ENCODE measurements at places on chromosomes 12 and 14.

- no peak for DNase-seq
These were observed 21.8 kb downstream of the AHNAK2 start for GRCh38 chr14:104956290-104956890.

GRCh38 chr12:78938341-78939084 lies 73.9 kb downstream of the SYT1 start:
- no peak for DNase-seq

DNA sequence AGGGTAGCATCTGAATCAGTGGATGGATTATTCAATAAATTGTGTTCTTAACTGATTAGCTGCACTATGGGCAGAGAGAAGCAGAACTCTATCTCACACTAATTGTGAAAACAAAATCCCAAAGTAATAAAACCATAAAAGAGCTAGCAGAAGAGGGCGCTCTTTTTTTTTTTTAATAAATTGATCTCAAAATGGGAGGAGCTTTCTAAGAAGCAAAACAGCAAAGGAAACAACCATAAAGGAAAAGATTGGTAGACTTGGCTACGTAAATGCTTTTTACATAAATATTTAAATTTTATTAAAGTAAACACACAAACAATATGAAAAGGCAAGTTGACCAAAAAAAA lies 1.5 kb upstream of the TM7SF3 start:
- DNase-seq, result no peak

DNA sequence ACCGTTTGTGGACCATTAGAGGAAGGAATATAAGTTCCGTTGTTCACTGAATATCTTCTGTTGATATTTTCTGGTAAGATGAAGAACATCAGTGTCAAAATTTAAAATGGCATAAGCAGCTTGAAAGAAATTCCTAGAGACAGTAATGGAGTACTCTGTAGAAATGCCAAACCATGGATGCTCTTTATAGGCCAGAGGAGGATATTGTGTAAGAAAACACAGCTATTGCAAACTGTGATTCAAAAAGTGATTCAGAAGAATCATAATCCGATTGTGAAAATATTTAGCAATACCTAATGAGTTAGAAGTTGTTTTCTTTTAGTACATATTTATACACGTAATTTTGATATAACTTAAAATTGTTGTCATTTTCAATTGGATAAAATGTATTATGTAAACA lies 102.8 kb downstream of the SLC16A7 start:
- no peak for DNase-seq

GRCh38 chr12:85445060-85445938 lies 165.3 kb downstream of the ALX1 start:
- no peak for DNase-seq

- no peak for DNase-seq
These were observed 90.2 kb downstream of the NTN4 start for GRCh38 chr12:95700316-95700785.

DNA sequence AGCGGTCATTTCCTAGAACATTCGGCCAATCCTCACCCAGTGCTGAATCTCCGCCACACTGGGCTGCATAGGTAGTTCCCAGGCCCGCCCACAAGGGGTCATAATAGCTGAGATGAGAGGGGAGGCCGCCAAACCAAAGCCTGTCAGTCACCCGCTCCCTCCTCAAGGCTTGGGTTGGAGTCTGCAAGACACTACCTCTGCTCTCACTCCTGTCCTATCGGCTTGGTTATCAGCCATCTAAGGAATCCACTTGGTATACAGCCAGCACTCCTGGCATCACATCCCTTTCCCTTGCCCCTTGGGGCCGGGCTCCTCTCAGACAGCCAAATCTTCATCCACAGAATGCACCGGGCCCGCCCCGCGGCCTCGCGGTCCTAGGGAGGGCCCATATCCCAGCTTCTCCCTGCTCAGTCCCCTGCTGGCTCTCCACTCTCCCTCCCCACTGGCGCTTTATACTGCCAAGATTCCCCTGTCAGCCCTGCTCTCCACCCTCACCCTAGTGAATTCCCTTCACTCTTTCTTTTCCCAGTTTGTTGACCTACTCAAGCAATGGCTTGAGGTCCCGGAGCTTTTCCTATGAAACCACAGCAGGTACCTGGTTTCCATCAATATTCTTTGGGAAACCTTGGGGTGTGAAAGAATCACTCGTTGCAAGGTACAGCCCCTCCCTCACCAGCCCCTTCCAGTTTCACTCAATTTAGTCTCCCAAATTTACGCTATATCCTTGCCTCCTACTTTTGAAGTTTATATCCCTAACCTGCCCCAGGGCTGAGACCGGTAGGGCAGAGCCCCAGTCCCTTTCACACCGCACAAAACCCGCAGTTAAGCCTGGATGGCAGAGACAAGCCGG lies 1.4 kb downstream of the IFFO1 start:
- no peak for DNase-seq

DNA sequence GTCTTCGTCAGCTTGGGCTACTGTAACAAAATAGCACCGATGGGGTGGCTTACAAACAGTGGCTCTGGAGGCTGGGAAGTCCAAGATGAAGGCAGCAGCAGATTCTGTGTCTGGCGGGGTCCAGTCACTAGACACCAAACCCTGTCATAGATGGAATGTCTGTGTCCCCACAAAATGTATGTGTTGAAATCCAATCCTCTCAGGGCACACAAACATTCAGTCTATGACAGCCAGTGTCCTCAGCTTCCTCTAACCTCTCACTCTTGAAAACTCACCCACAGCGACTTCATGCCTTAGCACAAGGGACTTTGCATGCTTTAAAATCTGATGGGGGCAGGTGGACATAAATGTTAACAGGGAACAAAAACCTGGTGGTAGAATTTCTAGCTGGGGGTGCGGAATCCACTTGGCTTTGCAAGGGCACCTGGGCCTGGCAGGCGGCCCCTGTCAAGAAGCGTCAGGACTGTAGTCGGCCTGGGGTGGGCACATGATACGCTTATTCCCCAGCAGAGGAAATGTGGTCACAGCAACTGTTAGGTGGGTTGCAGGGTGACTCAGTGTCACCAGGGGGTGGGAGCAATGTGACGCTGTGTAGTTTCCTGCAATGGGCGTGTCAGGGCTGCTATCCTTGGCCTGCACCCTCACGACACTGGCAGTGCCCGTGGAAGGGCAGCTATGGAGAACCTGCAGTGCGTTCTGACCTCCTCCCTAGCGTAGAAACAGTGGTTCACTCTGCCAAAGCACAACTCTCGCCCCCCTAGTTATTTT lies 17.7 kb downstream of the RIN3 start:
- DNase-seq, result no peak

DNA sequence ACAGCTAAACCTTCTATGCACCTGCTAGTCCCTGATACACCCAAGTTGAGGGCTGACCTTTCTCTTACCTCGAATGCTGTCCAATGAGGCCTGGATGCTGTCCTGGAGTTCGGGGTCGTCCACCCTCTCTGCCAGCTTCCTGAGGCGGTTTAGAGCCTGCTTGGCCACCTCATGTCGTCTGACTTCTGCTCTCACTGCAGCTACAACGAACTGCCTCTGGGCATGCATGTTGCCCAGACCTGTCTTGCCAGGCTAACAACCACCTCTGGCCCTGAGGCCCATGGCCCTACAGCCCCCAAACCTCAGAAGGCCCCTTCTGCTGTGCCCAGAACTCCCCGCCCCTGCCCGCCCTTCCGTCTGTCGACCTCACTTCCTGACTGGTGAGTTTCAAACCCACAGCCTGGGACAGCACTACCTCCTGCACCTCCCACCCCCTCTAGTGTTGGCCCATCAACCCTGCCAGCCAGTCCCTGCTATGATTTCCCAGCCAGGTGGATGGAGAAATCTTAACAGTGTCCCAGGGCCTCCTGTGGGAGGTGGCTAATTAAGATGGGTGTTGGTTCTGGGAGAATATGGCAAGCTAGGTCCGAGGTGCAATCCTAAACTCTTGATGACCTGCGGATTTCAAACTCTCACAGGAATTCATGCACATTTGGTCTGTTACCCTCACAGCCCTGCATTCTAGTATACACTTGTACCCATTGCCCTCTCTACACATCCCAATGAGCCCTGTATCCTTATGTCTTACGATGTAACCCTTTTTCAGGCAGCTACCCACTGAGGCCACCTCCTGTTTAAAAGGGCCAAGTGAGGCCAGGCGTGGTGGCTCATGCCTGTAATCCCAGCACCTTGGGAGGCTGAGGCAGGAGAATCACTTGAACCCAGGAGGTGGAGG lies 2.7 kb upstream of the TSPAN31 start:
- DNase-seq, result no peak

DNA sequence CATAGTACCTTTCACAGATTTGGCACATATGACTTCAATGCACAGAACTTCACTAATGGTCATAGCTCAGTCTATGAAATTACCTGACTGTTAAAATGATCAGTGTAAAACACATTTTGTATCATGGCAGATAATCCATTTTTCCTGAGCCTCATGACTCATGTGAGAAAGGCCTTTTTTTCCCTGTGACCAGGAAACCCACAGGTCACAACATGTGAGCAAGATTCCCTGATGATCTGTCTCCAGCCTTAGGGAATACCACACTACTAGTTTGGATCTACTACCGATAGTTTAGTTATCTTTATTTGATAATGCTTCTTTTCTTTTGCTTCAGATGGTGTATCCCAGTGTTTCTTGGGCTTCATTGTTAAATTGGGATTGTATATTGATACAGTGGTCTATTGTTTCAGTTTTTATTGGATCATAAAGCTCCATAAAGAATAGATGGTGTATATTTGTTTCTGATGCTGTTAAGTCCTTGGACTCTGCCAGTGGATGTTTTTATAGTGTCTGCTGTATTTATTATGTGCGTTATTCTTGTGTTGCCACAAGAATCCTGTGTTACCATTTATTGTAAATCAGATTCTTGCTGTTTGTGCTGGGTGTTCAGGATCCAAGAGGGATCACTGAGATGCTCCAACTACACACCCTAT lies 248.7 kb upstream of the PELI2 start:
- DNase-seq, result no peak

DNA sequence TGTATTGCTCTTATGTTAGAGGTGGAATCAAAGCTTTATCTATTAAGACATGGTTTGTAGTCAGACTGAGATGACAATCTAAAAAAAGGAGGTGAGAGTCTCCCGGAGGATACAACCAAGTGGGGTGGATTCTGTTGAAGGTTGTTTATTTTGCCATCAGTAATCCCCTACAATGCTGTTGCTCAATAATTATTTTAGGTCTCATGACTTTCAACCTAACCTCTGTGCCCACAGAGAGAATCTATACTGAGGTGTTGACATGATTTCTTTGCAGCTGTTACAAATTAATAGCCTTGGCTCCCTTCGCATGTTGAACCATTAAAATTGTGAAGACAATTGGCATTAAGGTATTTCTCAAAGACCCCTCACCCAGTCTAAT lies 28.7 kb upstream of the FOS start:
- DNase-seq, result no peak

GRCh38 chr12:103801709-103802585 lies 39.1 kb downstream of the NT5DC3 start:
- DNase-seq, result no peak

- no peak for DNase-seq
These were observed 4.9 kb upstream of the KLHL33 start for GRCh38 chr14:20440882-20441281.

GRCh38 chr12:51200806-51201205 lies 17.1 kb downstream of the POU6F1 start:
- DNase-seq, result no peak

DNA sequence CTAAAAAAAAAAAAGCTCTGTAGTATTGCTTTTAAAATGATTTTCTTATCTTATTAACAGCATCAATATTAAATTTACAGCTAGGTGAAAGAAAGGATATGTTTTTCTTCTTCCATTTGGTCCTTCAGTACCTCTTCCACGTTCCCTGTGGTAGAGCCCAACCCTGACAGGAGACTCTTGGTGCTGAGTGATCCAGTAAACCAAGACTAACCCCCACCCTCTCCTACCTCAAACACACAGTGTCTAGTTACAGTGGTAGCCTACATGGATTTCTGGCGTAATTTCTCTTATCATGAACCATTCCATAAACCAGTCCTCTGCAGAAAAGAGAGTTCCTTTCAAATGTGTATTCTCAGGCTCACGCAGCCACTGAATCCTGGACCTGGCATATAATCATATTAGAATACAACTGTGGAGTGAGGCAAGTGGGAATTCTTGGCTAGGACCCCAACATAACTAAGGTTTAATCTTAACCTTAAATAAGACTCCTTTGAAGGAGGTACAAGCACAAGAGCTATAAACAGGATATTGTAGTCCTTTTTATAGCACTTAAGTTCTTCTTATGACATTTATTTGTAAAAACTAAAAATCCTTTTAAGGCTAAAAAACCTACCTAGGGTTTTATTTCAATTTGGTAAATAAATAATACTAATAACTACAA lies 27.1 kb downstream of the TXNRD1 start:
- DNase-seq, result no peak

DNA sequence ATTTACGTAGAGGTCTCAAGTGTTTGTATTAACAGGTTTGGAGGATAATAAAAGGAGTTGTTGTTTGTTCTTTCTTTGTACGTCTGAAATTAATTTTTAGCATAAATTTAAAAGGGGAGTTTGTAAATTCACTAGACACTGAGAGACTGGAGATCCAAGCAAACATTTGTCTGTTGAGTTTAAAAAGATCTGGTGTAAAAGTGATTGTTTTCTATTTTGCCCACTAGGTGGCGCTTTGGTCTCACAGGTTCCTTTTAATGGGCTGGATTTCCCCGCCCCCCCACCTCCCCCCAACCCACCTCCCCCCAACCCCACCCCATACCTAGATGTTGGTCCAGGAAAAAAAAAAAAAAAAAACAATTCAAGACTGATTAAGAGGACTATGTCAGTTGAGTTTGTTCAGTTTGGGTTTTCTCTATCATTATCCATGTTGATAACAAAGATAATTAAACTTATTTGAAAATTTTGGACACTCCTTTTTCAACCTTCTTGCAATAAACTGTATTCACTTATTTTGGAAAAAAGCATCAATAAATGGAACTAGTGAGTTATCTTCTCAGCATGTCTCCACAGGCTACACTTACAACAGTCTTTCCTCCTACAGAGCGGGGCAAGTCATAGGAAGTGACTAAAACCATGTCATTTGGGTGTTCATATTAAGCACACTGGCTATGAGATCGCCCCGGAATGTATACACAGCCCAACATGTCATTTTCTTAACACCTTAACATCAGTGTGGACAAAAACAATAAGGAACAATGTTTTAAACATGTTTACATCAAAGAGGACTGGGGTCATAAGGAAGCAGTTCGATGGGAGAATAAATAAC lies 841.1 kb downstream of the NRXN3 start:
- DNase-seq, result no peak

DNA sequence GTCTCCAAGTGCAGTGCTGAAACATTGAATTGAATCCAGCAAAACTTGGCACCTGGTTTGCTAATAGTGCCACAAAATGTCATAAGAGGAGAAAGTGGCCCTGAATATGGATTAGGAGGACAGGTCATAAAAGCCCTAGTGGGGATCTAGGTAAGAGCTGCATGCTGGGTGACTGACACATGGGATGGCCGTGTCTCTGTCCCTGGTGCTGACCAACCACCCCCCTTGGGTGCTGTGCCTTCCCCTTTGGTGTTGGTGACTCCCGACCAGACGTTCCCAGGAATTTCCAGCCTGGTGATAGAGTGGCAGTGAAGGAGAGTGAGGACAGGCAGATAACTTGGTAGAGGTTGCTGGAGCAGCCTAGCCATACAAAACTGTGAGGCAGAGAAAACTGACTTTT lies 142.8 kb downstream of the VRK1 start:
- DNase-seq, result no peak

- DNase-seq, result no peak
These were observed 9.3 kb upstream of the ADSS1 start for GRCh38 chr14:104714681-104715080.

All from type B pancreatic cell (in vitro differentiated cells).